ENCODE measurements at places on chromosomes 16 and 17.

DNA sequence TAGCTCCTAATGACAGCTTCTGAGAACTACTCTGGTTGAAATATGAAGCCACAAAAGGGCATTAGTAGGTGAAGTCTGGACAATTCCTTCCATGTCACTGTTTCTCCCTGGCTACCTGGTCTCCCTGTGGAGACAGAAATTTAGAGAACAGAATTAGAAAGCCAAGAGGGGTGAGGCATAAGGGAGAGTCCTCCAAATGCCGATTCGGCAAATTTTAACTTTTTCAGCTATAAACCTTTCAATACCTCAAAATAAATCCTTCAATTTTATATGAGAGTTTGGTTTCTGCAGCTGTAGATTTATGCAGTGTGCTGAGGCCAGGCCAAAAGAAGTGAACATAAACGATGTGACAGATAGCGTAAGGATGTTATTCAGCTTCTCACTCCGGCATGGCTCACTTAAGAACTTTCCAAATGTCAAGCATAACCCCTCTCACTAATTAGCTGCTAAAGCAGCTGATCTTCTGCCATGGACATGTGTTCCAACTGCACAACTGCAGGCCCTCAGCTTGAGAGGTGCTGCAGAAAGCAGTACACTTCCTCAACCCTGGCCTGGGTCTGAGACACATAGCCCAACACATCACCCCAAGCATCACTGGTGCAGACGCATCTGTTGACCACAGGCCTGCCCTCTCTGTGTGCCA is 247.9 kb upstream of the SOX9 start:
- no peak for DNase-seq

GRCh38 chr16:3968551-3968950 is 88.0 kb upstream of the CREBBP start:
- no peak for DNase-seq

DNA sequence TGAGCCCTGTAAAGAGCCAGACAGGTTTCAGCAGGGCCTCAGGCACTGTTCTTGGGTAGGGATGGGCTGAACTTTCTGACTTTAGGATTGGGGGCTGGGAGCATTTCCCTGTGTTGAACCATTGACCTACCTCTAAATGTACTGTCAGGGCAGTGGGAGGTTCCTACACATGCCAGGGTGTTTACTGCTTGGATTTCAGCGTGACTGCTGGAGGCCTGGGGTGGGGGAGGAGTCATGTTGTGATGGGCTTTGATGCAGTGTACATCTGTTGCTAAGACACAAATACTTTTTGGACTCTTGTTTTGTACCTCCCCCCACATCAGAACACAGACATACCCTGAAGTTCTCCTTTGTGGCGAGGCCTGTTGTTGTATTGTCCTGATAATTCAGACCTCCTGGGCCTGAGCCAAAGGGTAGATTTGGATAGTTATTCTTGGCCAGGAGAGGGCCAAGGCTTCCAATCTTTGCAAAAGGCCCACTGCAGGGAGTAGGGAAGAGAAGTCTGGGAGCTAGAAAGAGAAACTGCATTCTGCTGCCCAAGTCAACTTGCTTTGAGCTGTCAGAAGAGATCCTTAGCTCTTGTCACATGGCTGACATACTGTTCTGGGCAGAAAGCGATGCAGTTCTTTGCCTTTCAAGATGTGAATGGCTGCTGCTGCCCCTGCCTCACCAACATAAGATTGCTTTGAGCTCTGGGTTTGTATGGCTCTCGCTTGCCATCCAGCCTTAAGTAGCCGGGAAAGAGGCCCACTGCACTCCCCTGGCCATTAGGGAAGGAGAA is 3.7 kb downstream of the NFE2L1 start:
- peak; percentile 96 for DNase-seq

DNA sequence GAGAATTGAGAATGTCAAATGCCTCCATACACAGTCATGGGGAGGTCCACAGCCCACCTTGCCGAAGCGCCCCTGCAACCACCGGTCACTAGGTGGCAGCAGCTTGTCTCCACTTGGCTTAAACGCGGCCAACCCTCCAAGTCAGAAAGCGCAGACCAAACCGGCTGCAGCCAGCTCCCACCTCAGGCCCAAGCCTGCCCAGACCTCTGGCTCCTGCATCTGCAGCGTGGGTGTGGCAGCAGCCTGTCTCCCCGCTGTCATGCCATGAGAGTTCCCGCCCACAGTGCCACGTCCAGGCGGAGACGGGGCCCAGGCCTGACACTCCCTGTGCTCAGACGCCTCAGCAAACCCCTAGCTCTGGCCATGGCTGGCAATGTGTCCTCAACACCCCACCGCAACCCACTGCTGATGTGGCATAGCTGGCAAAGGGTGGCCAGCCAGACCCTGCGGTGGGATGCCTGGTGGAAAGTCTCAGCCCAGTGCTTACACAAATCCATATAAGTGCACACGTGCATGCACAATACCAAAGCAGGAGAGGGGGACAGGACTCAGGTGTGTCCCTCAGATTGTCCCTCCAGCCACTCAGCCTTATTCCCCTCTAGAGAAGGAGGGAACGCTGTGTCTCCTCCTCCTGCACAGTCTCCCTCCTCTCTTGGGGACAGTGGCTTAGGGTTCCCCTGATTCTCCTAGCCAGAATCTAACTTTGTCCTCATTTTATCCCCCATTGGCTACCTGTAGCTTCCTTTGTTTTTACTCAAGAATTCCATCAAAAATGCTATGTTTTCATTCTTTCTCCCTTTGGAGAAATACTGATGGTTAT is 10.9 kb downstream of the COPZ2 start:
- DNase-seq, result peak; percentile 94

GRCh38 chr16:8262299-8262698 is 328.0 kb downstream of the TMEM114 start:
- DNase-seq, result no peak

DNA sequence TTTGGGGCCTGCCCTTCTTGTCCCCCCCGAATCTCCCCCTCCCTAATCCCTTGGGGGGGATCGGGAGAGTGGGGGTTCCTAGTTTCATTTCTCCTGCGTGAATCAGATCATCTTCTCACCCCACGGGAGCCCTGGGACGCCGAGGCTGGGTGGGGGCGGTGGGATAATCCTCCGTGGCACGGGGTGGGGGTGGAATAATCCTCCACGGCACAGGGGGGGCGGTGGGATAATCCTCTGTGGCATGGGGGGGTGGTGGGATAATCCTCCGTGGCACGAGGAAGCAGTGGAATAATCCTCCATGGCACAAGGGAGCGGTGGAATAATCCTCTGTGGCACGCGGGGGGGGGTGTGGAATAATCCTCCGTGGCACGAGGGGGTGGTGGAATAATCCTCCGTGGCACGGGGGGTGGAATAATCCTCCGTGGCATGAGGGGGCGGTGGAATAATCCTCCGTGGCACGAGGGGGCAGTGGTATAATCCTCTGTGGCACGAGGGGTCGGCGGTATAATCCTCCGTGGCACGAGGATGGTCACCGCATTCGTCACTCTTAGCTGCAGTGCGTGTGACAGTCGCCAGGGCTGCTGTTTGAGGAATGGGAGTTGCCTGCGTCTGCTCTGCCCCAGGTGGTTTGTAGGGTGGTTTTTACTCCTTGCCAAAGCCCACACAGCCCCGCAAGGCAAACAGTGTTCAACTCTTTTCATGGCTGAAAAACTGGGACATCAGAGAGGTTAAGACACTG is 156.9 kb downstream of the LAT start:
- no peak for DNase-seq

GRCh38 chr16:89918453-89919347 is at the start of gene MC1R:
MC1R (plus strand) TSS chr16:89918862; CDS start chr16:89919259, 397 bp downstream.
- DNase-seq, result peak; percentile 57

DNA sequence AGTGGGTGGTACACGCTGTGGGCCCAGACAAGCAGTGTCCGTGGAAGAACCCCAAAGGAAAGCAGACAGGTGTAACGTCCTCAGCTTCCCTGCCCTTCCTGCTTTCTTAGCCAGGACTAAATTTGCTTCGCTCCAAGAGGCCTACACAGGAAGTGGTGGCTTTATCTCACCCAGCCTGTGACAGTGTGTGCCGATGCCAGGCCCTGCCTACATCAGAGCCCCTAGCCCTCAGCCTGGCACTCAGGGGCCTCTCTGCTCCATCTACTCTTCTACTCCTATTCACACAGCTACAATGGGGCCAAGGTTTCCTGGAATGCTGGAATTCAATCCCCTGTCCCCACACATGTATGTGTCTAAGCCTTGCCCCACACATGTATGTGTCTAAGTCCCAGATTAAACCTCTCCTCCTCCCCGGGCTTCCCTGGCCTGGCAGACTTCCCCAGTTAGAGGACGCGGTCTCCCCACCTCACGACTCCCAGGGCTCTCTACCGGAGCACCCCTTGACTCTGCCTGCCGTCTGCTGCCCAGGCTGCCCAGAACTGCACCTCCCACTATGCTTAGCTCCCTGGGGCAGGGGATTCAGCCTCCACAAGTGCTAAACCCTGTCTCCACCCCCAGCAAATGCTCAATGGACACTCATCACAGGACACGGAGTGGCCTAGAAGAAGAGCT is 8.2 kb downstream of the PGAP3 start:
- DNase-seq, result peak; percentile 91

DNA sequence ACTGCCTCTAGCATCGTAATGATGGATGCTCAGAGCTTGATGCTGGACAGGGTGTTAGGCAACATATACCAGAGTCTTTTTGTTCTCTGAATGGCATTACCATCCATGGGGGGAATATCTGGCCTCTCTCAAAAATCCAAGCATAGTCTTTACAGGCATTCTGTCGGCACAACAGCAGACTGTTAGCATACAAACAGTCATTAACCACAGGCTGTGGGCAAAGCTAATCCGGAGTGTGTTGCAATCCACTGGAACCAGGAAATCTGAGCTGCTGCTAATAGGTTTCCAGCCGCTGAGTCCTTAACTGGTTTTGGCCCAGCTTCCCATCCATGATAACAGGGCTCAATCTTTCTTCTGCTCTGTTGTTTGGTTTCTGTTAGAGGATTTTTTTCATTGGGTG is 371.9 kb downstream of the HS3ST3B1 start:
- DNase-seq, result no peak
